ENCODE measurements at places on chromosomes 11 and 22.
A peak's percentile ranks its signal among the peaks of the same experiment; 100 is the strongest.

DNA sequence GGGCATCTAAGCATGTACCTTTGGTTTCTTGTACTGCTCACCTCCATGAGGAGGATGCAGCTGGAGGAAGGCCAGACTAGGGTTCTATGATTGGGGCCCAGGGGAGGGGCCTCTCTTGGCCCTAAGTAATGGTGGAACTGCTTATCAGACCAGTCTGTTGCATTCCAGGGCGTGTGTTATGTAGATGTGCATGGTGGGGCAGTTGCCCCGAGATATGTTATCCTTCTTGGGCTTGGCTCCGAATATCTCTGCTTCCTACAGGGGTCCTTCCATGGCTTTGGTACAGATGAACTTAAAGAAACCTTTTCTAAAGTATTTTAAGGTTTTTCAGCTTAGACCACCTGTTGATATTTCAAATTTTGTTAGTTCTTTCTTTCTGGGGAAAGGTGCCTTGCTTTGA lies 126.0 kb downstream of the SWAP70 start:
- DNase-seq = no peak

DNA sequence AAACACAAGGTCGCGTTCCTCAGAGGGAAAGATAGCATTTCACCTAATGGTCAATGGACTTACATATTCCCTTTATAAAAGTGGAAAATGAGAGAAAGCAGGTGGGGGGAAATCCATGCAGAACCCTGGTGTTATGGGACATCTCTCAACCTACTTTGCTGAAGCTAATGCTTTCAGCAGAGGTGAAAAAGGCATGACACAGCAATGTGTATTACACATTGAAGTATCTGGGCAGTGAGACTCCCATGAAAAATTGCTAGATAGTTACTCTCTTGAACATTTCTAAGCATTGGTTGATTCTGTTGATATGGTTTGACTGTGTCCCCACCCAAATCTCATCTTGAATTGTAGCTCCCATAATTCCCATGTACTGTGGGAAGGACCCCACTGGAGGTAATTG lies 60.0 kb upstream of the PICALM start:
- DNase-seq = no peak

- no peak for DNase-seq
These were observed 83.2 kb downstream of the BUD13 start for GRCh38 chr11:116689413-116690127.

- no peak for DNase-seq
These were observed 49.0 kb upstream of the GCAT start for GRCh38 chr22:37758694-37759093.

- peak; percentile 31 for DNase-seq
These were observed 943.9 kb downstream of the OPCML start for GRCh38 chr11:132588366-132588765.

GRCh38 chr11:2585566-2586086 lies 114.2 kb downstream of the KCNQ1OT1 start:
- DNase-seq = no peak

DNA sequence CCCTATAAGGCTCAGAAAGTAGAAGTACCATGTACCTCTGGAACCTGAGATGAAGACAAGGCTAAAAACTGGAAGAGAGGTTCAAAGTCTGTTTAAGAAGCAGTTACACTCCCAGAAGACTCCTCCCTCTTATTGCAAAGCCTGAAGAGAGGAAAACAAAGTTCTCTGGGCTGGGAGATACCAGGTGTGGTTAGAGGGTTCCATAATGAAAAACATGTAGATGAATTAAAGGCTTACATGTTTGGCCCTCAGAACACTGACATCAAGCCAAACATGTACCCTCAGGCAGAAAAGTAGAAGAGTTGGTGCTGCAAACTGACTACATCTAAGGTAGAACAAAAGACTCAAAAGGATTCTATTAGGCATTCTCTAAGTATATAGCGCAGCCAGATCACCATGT lies 205.3 kb downstream of the TTC28 start:
- DNase-seq = no peak
